ENCODE measurements at places on chromosomes 6 and 20.

DNA sequence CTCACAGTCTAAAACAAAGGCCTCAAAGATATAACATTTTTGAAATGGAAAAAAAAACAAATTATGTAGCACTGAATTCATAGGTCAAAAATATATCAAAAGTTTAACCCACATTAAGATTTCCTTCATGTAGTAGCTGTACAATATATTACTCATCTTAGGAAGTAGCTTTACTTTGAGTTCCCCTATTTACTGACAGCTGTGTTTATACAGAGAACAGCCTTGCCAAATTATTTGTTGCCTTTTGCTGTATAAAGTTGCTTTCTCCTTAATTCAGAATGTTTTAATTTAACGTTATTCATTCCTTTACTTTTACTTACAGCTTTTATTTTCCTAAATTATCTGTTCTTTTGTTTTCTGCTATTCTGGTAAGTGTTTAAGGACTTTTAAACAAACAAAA is 181.0 kb downstream of the COL12A1 start:
- no peak for DNase-seq

DNA sequence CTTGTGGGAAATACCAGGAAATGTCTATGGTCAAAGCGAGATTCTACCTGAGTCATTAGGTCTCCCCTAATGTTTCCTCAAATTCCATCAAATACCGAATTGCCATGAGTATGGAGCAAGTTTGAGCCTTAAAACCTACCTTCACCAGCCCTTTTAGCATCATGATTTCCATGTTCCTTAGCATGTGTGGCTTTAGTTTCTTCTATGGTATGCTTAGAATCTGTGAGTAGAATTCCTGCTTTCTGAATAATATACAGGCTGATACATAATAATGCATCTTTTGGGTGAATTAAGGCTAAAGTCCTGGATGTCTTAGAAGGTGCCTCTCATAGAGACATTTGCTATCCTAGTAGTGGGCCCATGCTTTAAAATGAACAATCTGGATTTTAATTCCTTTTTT is 32.0 kb downstream of the TSPYL4 start:
- DNase-seq: no peak

DNA sequence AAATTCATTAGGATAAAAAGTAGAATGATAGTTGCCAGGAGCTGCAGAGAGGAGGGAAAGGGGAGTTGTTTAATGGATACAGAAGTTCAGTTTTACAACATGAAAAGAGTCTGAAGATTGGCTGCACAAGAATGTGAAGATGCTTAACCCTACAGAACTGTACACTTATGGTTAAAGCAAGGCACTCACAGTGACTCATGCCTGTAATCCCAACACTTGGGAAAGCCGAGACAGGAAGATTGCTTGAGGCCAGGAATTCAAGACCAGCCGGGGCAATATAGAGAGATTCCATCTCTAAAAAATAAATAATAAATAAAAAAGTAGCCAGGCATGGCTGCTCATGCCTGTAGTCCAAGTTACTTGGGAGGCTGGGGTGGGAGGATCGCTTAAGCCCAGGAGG is 174.0 kb downstream of the TASP1 start:
- no peak for DNase-seq

- DNase-seq: peak; percentile 31
Measured at GRCh38 chr6:126788861-126789365, 329.6 kb upstream of the RSPO3 start.

DNA sequence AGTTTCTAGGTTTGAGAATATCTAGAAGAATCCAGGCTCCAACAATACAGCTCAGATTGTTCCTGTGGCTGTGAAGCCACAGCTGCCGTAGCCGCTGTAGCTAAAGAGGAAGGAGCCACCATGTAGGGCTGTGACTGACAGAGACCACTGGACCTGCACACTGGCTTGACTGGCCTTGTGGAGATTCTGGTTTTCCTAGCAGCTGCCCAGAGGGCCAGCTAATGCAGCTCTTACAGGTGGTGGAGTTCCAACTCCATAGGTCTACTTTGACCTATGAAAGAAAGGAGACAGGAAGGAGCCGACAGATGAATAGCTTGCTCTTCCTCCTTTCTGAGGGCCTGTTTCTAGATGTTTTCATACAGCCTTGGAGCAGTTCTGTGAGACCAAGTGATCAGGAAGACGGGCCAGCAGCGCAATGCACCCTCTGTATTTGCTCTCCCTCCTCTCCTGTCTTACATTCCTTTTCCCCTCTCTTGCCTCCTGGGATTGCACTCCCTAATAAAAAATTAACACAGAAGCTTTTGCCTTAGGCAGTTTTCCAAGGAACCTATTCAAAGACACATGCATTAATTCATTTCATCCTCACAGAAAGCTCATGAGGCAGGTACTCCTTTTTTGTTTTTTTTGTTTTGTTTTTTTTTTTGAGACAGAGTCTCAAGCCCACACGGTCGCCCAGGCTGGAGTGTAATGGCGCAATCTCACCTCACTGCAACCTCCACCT is 51.8 kb upstream of the MYB start:
- DNase-seq: no peak

GRCh38 chr20:42484790-42485375 is 704.8 kb downstream of the PTPRT start:
- no peak for DNase-seq

DNA sequence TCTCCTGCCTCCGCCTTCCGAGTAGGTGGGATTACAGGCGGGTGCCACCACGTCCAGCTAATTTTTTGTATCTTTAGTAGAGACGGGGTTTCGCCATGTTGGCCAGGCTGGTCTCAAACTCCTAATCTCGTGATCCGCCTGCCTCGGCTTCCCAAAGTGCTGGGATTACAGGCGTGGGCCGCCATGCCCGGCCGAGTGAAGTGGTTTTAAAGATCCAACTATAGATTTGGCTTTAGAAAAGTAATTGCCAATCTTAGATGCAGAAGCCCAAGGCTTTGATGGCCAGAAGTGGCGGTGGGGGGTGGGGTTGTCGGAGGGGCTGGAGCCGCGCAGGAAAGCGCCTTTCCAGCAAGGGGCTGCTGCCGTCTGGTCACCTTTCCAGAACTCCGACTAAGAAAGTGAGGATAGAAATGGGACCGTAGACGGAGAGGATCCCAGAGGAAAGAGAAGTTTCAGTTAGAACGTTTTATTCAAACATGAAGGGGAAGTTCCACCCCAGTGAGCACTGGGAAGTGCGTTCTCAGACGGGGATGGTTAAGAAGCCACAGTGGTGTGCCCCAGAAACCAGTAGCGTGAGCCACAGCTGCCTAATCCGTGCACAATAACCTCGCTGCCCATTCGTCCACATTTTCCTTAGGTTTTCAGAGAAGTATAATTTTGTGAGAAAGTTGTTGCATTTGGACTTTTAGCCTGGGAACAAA is 69.7 kb downstream of the DLL1 start:
- no peak for DNase-seq

- no peak for DNase-seq
Measured at GRCh38 chr6:150354754-150355571, 13.8 kb upstream of the IYD start.

GRCh38 chr6:138371452-138371711 is 6.3 kb upstream of the SMIM28 start:
- DNase-seq: no peak

- peak; percentile 66 for DNase-seq
Measured at GRCh38 chr6:35297601-35298481, at the start of gene DEF6. Gene DEF6 (plus strand): TSS chr6:35297818. CDS start chr6:35297857, 39 bp downstream.

- DNase-seq: peak; percentile 69
Measured at GRCh38 chr6:44247338-44248302, 719 bp downstream of the HSP90AB1 start.

Measured in GM03348 (cell line).